ENCODE measurements at places on chromosomes 5 and 9.

DNA sequence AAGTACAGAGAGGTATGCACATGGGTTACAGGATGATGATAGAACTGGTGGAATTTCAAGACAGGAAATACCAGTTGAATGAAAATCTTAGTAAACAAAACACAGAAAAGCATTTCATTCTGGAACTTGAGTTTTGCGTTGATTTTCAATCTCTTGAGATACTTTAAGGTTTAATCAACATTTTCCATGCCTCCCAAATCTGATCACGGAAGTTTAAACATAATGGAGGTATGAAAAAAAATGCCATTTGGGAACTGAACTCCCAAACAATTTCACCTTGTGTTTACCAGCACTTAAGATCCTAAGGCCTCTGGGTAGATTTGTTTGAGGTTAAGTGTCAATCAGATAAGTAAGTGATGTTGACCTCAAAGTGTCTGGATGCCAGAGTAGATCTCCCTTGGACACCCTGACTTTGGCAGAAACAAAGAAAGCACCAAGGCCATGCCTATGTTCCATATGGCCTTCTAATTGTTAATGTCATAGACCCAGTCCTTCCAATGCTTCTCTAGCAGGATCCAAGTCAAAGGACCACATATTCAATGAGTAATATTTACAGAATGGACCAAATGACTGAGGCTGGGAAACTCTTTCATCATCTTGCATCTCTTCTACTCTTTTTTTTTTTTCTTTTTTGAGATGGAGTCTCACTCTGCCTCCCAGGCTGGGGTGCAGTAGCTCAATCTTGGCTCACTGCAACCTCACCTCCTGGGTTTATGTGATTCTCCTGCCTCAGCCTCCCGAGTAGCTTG lies 216.9 kb downstream of the ARRDC3 start:
- DNase-seq: peak; percentile 60

DNA sequence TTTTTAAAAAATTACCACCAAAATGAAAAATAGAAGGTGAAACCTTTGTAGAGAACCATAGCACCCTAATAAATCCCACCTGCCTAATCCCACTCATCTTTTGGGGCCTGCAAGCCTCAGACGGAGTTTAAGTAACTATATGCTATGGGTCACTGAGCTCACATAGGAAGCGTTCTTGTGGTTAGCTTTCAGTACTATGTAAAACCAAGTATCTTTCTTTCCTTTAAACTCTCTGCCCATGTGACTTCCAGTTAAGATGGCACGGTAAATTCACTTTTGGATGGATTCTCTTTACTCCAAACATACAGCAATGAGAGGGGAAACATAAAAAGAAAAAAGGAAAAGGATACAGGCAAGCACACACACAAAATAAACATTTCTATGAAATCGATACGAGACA lies 50.9 kb downstream of the FANCC start:
- no peak for DNase-seq

GRCh38 chr5:101663543-101663942 lies 632.5 kb downstream of the SLCO4C1 start:
- no peak for DNase-seq

DNA sequence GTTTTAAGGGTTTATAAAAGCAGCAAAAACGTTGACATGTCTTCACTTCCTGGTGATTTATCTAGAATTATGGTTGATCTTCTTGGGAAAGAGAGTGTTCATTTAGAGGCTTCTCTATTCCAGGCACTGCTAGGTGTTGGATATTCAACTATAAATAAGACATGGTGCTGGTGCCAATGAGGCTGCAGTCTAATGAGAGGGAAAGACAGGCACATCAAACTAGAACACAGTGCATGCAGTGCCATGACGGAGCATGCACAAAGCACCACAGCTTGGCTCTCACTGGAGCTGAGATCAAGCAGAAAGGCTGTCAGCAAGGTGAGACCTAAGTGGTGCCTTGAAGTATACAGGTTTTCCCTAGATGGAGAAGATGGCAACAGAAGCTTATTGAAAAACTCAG lies 126.5 kb downstream of the RMI1 start:
- no peak for DNase-seq

Measured in islet precursor cell (in vitro differentiated cells).